ENCODE measurements at places on chromosomes 7 and 10. TPM values are rescaled to one million over a fixed set of nuclear protein-coding genes. Genes with fewer than 3 reads are reported as not detected.

- no peak for DNase-seq
Observed at GRCh38 chr7:138079137-138079536, 2.9 kb downstream of the AKR1D1 start.

GRCh38 chr10:72702868-72703581 lies 11.1 kb downstream of the MCU start:
- DNase-seq, result no peak

DNA sequence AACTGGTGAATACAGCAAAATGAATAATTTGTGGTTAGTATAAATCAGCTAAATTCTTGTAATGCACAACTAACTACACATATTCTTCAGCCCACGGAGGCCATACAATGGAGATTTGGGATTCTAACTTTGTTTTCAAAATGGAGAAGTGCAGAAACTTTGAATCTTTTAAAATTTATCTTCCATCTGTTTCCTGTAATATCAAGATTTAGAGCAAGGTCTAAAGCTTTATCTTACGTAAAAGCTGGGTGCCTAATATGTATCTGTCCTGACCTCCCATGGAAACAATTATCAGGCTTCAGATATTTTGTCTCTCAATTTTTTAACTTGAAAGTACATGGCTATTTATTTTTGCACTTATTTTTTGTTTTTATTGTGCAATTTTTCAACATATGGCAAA lies 5.0 kb upstream of the AHR start:
- no peak for DNase-seq

- no peak for DNase-seq
Observed at GRCh38 chr10:89367529-89367928, 10.3 kb upstream of the IFIT1B start.

- DNase-seq, result no peak
Observed at GRCh38 chr7:148045521-148045920, 545.0 kb upstream of the C7orf33 start.

DNA sequence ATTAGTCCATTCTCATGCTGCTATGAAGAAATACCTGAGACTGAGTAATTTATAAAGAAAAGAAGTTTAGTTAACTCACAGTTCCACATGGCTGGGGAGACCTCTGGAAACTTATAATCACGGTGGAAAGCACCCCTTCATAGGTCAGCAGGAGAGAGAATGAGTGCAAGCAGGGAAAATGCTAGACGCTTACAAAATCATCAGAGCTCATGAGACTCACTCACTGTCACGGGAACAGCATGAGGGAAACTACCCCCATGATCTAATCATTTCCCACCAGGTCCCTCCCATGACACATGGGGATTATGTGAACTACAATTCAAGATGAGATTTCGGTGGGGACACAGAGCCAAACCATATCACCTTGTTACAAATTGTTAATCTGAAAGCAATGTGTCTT lies 15.8 kb downstream of the TAS2R39 start:
- no peak for DNase-seq

DNA sequence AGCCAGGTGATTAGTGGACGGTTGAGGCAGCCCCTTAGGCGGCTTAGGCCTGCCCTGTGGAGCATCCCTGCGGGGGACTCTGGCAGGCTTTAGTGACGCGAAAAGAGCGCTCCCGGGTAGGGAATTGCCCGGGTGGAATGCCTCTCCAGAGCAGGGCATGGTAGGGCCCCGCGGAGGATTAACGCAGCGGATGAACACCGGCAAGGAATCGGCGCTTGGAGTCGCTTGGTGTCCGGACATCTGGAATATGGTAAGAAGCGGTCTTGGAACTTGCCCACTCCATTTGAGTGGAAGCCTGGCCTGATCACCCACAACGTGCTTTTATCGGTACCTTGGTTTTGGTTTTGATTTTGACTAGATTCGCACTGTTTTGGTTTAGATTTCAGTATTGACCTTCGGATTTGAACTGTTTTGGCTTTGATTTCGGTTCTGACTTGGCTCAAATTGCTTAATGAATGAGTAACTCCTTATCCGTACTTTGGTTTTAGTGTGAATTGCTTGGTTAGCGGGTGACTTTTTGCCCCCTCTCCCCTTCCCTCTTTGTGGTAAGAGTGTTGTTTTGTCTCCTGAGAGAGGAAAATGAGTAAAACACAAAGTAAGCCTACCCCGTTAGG lies 24.2 kb upstream of the CHST3 start:
- DNase-seq, result no peak

- DNase-seq, result no peak
Observed at GRCh38 chr7:103972779-103973434, 16.6 kb downstream of the RELN start.

- peak; percentile 38 for DNase-seq
Observed at GRCh38 chr10:61835069-61835945, 66.2 kb upstream of the ARID5B start.

DNA sequence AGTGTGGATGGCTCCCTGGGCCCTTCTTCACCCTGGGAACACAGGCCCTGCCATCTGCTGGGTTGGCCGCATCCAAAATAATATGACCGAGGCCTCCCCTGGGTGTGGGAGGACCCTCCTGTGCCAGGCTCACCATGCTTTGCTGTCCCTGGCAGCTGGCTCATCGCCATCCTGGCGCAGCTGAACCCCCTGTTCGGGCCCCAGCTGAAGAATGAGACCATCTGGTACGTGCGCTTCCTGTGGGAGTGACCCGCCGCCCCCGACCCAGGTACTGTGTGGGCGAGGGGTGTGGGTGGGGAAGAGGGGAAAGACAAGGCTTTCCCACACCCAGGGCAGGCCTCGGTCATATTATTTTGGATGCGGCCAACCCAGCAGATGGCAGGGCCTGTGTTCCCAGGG lies 4.8 kb downstream of the ATP6V0E2 start:
- DNase-seq, result no peak

GRCh38 chr10:29691564-29692072 lies 56.8 kb upstream of the SVIL start:
- no peak for DNase-seq

- no peak for DNase-seq
Observed at GRCh38 chr10:50410066-50410811, 158.9 kb upstream of the ASAH2 start.

- DNase-seq, result no peak
Observed at GRCh38 chr10:12466704-12467305, 117.5 kb downstream of the CAMK1D start.

DNA sequence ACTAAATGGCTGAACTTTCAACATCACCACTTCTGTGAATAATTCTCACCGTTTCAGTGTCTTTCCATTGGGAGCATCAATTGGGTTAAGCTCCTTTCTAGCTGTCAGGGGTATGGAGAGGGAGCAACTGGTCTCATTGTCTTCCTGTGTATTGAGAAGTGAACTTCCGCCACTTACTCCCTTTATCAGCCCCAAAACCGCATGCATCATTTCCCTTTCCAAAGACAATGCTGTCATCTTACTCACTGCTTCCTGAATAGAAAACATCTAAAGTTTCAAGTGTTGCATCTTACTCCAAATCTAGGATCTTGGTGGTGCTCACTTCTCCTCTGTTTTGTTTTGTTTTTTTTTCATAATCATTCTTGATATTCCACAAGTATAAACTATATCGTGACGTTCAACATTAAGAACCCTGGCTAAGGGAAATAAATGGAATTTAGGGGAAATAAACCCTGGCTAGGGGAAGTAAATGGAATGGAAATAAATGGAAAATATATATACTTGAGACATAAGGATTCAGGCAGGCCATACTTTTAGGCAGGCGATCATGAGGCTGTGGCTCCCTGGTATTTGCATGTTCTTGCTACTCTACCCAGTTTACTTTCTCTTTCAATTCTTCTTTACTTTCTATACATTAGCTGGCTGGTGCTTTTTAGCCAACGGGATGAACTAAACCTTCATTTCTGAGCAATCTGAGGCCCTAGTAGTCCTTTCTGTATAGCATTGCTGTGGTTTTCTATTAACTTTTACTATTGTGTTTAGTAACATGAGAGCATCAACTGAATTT lies 371.9 kb downstream of the BMPER start:
- no peak for DNase-seq

DNA sequence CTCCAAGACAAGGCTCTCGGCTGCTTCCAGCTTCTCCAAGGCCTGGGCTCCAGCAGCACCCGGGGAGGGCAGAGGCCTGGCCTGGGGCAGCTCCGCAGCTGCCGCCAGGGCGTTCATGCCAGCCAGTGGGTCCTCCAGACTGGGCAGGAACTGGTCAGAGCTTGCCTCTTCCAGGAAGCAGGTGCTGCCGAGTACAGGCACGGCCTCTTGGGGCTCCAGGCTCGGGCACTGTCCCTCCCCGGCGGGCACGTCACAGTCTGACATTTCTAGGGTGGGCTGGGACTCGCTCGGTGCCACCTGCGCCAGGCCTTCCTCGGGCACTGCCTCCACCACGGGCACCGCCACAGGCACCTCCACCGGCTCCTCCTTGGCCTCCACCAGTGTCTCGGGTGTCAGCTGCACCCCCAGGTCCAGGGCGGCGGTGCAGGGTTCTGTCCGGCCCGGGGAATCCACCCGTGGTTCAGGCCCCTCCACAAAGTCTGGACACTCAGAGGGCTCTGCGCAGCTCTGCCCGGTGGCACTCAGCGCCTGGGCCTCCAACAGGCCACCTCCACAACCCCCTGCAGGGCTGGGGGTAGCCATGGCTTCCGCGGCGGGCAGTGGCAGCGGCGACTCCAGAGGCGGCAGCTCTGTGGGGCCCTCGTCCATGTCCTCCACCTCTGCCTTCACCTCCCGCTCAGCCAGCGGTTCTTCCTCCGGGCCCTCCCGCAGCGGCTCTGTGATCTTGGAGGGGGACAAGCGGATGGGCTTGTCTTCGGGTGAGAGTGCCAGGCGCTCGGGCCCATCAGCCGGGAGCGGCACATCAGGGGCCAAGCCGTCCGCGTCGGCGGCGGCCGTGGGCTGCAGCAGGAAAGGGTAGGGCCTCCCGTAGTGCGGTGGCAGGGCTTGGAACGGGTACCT lies 52.9 kb downstream of the TNRC18 start:
- no peak for DNase-seq

DNA sequence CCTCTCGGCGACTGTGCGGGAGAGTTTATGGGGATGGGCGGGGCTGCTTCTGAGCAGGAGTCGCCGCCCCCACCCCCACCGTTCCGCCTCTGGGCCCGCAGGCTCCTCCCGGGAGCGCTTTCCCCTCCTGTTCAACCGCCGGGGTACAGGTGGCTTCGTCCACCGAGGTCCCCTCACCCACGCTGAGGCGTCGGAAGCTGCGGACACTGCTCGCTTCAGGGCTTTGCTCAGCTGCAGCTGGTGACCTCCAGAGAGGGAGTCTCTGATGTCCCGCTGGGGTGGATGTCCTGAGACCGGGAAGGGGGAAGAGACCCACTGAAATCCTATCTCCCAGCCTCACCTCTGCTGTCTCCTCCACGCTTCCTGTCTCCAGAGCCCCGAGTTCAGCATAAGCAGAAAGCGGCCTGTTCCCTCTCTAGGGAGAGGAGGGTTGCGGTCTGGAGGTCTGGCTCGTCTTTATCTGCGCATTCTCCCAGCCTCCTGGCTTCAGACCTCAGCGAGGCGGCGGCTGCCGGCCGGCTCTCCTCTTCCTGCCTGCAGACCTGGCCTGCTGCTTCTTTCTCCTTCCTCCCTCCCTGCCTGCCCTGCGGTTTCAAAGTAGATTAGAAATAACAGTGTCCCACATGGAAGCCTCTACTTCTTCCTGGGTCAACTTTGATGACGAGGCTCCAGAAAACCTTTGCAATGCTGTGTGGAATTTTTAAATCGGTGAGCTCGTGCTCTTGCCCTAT lies 1.8 kb downstream of the CYP2E1 start:
- no peak for DNase-seq

DNA sequence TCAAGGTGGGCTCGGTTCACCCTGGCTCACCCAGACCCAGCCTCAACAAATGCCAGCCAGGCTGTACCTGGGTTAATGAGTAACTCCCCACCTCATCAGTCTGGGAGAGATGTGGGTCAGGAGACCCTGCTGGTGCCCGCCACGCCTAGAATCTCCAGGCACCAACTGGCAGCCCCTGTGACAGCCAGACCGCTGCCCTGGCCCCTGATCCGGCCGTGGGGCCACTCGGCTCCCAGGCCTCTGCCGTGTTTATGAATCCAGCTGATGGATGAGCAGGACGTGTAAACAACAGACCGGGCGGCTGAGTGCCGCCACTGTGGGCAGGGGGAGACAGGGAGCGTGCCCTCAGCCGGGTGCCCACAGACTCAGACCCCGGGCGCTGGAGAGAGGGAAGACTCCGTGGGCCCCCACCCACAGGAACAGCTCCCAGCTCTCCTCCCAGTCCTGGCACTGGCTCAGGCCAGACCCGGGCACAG lies 34.0 kb upstream of the PDGFA start:
- DNase-seq, result no peak

DNA sequence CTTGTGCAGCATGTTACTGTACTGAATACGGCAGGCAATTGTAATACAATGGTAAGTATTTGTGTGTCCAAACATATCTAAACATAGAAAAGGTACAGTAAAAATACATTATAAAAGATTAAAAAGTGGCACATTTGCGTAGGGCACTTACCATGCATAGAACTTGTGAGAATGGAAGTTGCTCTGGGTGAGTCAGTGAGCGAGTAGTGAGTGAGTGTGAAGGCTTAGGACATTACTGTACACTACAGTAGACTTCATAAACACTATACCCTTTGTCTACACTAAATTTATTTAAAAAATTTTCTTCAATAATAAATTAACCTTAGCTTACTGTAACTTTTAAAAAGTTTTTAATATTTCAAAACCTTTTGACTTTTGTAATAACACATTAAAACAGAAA lies 37.5 kb downstream of the BPGM start:
- DNase-seq, result no peak

- DNase-seq, result no peak
Observed at GRCh38 chr10:27714349-27714748, 31.3 kb downstream of the MKX start.

- no peak for DNase-seq
Observed at GRCh38 chr7:75546237-75547015, 54.3 kb downstream of the SPDYE5 start.

GRCh38 chr7:35366167-35367155 lies 112.6 kb upstream of the TBX20 start:
- DNase-seq, result no peak

DNA sequence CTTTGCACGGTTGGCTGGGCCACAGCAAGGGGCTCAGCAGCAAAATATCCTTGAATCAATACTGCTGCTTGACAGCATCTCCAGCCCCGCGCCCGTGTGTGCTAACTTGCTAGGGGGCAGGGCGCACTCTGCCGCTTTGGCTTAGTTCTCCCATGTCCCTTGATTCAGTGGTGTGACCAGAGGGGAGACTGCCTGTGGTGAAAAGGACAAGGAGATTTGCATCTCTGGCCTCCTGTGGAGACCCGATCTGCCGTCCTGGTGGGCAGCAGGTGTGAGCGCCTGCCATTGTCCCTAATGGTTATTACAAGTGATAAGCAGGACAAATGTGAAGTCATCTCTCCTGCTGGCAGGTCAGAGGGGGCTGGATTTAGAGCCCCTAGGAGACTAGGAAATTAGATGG lies 500.2 kb upstream of the GALNT17 start:
- no peak for DNase-seq

USP54 gene
- 8.6 TPM for polyA plus RNA-seq

NFE2L3 gene
- polyA plus RNA-seq, result 50.2 TPM

BMPR1A gene
- polyA plus RNA-seq, result 32.7 TPM

ECHS1 gene
- polyA plus RNA-seq, result 60.9 TPM

BEND7 gene
- 2.1 TPM for polyA plus RNA-seq

LRRD1 gene
- polyA plus RNA-seq, result not detected

DDC gene
- not detected for polyA plus RNA-seq

ARMC3 gene
- not detected for polyA plus RNA-seq

KCP gene
- 0.04 TPM for polyA plus RNA-seq

MMD2 gene
- polyA plus RNA-seq, result not detected

ERVW-1 gene
- not detected for polyA plus RNA-seq
